ENCODE measurements at places on chromosomes 13 and 19. TPM values are rescaled to one million over a fixed set of nuclear protein-coding genes. Genes with fewer than 3 reads are reported as not detected.

Gene PRTN3
- total RNA-seq = not detected

Gene RCBTB2
- total RNA-seq = 9.8 TPM

Gene ARHGAP35
- total RNA-seq = 27.3 TPM

Gene ZNF180
- 17.0 TPM for total RNA-seq

Gene SYNGR4
- not detected for total RNA-seq

Gene FBN3
- total RNA-seq = not detected

Gene ATP4A
- total RNA-seq = not detected

Gene CEACAM4
- total RNA-seq = not detected

Gene EBI3
- 0.47 TPM for total RNA-seq

Gene TTC9B
- total RNA-seq = not detected

Gene ISOC2
- total RNA-seq = 11.0 TPM

Gene KIR3DL2
- total RNA-seq = not detected

Gene ZSCAN22
- total RNA-seq = 4.6 TPM

Gene EID2B
- total RNA-seq = 7.7 TPM
